ENCODE measurements at places on chromosomes 2 and 18. TPM values are rescaled to one million over a fixed set of nuclear protein-coding genes. Genes with fewer than 3 reads are reported as not detected.

Gene UXS1
- 43.5 TPM for total RNA-seq

Gene MOGAT1
- total RNA-seq: not detected

Gene ABHD3
- 14.0 TPM for total RNA-seq

Gene BMPR2
- 18.9 TPM for total RNA-seq

Gene HMSD
- total RNA-seq: 0.25 TPM

Data from uterine smooth muscle cell (primary cell).